Kidney (tissue), 22 donors: ENCODE measurements at places on chromosomes 16 and 17.

GRCh38 chr17:77749321-77749751 lies 209.2 kb upstream of the TNRC6C start:
- DNase-seq: no peak

GRCh38 chr16:1981398-1981836 lies at the start of gene NOXO1:
Gene NOXO1, minus strand, starts transcription at chr16:1981469. Its CDS starts 290 bp downstream, at chr16:1981179.
- DNase-seq: no peak

DNA sequence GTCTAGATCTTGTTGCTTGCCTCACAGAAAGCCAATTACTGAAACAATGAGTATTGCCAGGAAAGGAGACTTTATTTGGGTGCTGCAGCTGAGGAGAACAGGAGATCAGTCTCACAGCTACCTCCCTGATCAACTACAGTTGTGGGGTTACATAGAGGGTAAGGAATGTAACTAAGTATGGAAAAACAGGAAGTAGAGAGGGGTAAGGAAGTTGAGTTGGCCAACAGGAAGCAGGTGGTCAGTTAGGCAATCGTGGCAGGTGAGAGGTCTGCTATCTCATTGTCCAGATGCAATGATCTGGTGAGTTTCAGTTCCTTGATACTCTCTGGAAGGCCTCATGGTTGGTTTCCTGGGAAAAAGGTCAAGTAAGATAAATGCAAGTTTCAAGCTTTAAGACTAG lies 333.1 kb upstream of the GOT2 start:
- DNase-seq: no peak

GRCh38 chr17:49459401-49459984 lies 35.6 kb upstream of the NGFR start:
- DNase-seq: no peak

DNA sequence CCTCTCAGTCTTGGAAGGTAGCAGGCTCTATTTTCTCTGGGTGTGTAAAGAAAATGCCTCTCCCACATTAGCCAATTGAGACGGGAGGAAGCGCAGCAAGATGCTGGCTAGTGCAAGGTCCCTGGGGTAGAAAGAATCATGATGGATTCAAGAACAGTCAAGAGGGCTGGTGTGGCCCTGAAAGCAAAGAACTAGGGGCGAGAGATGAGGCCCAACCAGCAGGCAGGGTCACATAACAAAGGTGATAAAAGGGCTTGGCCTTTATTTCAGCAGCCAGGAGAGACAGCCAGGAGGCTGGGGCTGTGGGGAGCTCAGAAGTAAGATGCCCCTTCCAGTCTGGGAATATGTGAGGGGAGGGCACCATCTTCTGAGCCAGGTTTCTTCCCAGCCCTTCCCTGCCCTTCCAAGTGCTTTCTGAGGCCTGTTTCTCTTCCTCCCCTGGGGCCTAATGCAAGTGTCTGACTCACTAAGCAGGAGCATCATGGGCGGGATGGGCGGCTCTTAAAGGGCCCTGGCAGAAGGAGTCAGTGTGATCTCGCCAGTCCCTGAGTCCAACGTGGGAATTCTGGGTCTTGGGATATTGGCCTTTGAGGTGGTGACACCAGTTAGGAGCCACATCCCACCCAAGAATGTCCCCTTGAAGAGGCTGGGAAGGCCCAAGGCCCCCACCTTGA lies 3.9 kb upstream of the NLRC5 start:
- DNase-seq: no peak

DNA sequence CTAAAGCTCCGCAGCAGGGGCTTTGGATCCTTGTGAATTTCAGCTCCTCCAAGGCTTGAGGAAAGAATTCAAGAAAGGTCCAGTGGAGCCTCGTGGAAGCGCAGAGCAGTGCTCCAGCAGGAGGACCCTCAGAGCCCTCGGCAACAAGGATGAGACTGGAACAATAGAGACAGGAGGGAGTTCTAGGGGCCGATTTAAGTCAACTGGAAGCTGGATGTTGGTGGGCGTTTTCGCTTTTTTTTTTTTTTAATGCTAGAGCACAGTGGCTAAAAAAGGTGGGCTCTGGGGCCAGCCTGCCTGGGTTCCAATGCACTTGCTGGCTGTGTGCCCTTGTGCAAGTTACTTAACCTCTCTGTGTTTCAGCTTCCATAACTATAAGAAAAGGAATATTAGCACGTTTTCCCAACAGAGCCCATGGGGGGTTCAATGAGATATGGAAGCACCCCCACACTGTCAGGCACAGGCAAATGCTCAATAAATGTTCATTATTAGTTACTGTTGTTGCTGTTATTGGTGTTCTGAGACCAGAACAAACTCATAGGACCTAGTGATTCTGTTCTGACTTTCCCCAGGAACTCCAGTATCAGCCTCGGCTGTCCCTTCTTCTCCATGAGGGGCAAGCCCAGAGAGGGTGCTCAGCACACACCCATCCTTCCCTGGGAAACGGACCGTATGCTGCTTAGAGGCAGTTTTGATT lies 5.3 kb upstream of the CBX8 start:
- no peak for DNase-seq

DNA sequence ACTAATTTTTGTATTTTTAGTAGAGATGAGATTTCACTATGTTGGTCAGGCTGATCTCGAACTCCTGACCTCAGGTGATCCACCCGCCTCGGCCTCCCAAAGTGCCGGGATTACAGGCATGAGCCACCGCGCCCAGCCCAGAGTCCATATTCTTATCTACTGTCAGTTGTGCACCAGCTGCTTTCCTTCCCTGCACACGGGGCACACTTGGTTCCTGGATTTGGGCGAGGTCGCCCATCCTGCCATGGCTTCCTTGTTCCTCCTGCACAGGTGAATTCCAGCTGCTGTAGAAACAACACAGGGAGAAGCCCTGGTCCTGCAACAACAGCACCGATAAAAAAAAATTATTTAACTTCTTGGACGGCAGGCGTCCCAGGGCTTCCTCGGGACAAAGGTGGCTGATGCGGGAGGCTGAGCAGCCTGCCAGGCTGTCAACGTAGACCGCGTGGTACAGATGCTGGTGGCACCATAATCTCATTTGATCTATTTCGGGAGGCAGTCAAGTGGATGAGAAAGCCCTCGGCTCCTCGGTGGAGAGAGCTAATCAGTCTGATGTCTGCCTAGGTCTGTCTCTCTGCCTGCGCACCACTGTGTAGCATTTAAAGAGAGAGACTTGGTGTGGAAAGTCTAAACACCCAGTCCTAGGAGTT lies 19.1 kb downstream of the RGS9 start:
- DNase-seq: no peak

GRCh38 chr16:77404775-77405174 lies 30.1 kb downstream of the ADAMTS18 start:
- DNase-seq: no peak

DNA sequence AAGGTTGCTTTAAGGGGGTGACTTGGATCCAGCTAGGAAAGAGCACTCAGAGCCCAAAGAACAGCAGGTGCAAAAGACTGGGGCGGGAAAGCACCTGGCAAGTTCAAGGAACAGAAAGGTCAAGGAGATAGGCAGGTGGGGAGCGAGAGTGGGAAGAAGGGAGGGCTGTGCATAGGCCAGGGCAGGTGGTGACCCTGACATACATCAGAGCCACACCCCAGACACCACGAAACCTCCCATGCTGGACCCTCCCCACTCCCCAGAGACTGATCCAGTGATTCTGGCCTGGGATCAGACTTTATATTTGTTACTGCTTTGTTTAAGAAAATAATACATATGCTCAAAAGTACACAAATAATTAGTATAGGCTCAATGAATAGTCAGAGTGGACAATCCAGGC lies 48.5 kb upstream of the RBFOX3 start:
- no peak for DNase-seq

DNA sequence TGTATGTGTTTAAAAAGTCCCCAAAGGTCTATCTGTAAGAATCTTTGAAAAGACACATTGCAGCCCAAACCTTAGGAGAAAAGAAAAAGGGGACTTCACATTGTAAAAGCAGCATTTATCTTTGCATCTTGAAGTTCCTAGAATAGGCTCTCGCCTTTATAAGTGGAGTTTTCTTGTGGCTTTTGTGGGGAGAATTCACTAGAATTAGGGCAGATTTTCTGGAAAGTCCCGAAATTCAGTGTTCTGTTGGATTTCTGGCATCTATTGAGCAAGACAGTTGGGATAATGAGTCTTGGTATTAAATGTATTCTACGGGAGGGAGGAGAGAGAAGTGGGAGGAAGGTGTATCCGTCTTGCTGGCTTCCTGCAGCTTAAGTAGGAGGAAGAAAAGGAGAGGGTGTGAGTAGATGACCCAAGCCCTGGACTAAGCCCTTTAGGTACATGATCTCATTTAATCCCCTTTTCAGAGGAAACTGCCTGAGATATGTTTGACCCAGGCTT lies 62.6 kb downstream of the PRKCA start:
- DNase-seq: no peak

- DNase-seq: no peak
Observed at GRCh38 chr17:76145231-76146052, 4.4 kb upstream of the FOXJ1 start.

- DNase-seq: no peak
Observed at GRCh38 chr17:32783602-32784001, 93.3 kb downstream of the MYO1D start.

GRCh38 chr17:1939981-1940809 lies 84.9 kb downstream of the RTN4RL1 start:
- DNase-seq: peak; percentile 91

- DNase-seq: no peak
Observed at GRCh38 chr17:30273373-30273772, 18.4 kb downstream of the BLMH start.

DNA sequence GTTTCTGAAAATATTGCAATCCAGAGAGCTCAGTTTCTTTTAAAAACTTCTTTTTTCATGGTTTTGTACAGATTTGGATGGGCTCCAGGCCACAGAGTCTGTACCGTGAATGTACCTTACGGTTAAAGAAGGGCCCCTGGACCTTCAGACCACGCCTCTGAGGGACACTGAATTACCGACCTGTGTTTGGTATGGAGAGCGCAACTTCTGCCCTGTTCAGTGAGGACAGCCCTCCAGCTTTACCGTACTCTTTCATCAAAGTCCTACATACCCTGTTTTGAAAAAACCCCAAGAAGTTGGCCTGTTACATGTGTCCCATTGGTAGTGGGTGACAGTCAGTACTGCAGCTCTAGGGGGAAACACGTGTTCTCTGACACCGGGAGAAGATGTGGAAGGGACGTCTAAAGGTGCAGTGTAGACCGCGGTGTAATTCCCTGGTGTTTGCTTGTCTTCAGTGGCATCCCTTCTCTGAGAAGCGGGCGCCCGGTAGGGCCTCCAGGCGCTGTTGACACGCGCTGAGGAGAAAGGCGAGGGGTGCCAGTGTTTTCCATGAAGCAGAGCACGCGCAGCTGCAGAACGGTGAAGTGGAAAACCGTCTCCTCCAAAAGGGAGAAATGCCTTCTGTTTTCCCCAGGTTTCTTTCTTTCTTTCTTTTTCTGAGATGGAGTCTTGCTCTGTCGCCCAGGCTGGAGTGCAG lies 6.2 kb downstream of the PGS1 start:
- DNase-seq: no peak

DNA sequence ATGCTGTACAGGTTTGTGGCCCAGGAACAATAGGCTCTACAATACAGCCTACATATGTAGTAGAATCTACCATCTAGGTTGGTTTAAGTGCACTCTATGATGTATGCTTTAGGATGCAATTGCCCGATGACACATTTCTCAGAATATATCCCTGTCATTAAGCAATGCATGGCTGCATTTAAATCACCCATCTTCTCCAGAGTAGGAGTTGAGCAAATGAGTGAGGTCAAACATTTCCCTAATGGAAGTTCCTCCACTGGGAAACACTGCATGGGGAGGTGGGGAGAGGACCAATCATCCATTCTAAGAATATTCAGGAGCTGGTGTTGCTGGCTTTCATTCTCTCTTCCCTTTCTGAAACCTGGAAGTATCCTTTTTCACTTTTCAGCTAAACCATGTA lies 2.0 kb upstream of the PCTP start:
- DNase-seq: no peak

- no peak for DNase-seq
Observed at GRCh38 chr16:54422159-54422558, 135.6 kb upstream of the IRX3 start.

DNA sequence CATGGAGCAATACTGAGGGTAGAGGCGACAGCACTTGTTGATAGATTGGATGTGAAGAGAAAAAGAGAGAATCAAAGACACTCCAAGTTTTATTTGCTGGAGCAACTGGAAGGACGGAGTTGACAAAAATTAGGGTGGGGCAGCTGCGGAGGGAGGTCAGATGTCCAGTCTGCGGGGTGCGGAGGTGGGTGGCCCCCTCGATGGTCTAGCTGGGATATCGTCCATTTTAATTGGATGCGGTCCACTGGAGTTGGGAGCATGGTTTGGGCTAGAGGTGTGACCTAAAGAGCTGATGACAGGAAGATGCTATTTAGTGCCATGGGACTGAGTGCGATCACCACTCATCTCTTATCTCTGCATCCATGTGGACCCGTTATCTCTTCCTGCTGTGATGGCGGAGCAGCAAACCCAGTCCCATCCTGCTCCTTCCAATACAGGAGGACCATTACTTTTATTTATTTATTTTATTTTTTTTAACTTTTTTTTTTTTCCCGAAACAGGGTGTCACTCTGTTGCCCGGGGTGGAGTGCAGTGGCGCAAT lies 48.3 kb upstream of the CBX4 start:
- DNase-seq: no peak

- DNase-seq: no peak
Observed at GRCh38 chr16:11290102-11290893, 9.2 kb upstream of the PRM1 start.

GRCh38 chr16:53534206-53534605 lies 31.2 kb upstream of the AKTIP start:
- no peak for DNase-seq

- DNase-seq: no peak
Observed at GRCh38 chr17:27633312-27634025, 2.5 kb downstream of the LGALS9 start.

GRCh38 chr17:916315-916714 lies 63.3 kb downstream of the NXN start:
- no peak for DNase-seq

GRCh38 chr16:50994995-50995394 lies 156.1 kb downstream of the SALL1 start:
- DNase-seq: no peak

GRCh38 chr17:73371285-73371684 lies 59.5 kb upstream of the CDC42EP4 start:
- DNase-seq: no peak

- no peak for DNase-seq
Observed at GRCh38 chr16:88601313-88602036, 31.3 kb downstream of the ZC3H18 start.

GRCh38 chr16:24367186-24367710 lies 111.1 kb downstream of the CACNG3 start:
- DNase-seq: no peak

- DNase-seq: no peak
Observed at GRCh38 chr17:76379275-76379641, 5.2 kb upstream of the SPHK1 start.

DNA sequence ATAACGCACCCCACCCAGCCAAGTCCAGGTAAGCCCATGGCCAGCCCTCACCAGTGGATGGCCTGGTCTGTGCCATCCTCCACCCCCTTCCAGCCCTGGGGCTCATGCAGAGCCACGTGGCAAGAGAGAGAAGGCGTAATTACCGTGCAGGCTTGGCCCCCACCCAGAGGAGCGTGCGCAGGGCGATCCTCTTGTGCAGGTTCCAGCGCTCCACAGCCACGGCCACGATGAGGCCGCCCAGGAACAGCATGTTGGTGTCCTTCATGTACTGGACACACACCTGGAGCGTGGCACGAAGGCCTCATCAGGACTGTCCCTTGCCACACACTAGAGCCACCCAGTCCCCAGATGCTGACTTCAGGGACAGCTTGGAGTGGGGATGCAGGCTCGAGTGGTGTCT lies 6.7 kb downstream of the SLC13A5 start:
- no peak for DNase-seq

- no peak for DNase-seq
Observed at GRCh38 chr16:73186752-73187601, 139.0 kb upstream of the ZFHX3 start.
